Colonic mucosa (tissue), 4 donors: ENCODE measurements at places on chromosomes 6 and 20. TPM values are rescaled to one million over a fixed set of nuclear protein-coding genes. Genes with fewer than 3 reads are reported as not detected.
A peak's percentile ranks its signal among the peaks of the same experiment; 100 is the strongest.

OXT gene
- not detected for total RNA-seq

- no peaks in the 10 kb centered on the region for H3K36me3 ChIP-seq
- no peaks in the 10 kb centered on the region for H3K27me3 ChIP-seq
- peak; percentile 91 for DNase-seq
- H3K4me3 ChIP-seq: peak within 1 kb of the TSS; percentile 84
These were observed at the start of gene FBXL4 for GRCh38 chr6:98947411-98948292. Gene FBXL4 (minus strand): TSS chr6:98947946. CDS start chr6:98926988, 20,958 bp downstream.

DNA sequence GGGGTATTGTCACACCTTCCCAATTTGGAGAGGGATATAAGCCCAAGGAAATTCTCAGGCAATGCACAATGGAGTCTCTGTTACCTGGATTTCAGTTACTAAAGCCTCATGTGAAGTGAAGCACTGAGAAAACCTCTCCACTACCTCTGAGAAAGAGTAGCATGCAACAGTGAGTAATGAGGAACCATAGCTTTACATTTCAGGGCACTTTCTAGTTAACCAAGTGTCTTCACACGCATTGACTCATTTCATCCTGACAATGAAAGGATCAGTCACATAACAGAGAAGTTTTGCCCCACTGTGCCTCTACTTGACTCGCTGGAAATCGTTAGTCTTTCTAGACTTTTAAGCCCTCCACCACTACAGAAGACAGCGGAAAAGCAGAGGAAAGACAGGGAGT is 86.2 kb upstream of the ARID1B start:
- no peak for DNase-seq
- H3K27ac ChIP-seq: no peak overlapping the region

DNA sequence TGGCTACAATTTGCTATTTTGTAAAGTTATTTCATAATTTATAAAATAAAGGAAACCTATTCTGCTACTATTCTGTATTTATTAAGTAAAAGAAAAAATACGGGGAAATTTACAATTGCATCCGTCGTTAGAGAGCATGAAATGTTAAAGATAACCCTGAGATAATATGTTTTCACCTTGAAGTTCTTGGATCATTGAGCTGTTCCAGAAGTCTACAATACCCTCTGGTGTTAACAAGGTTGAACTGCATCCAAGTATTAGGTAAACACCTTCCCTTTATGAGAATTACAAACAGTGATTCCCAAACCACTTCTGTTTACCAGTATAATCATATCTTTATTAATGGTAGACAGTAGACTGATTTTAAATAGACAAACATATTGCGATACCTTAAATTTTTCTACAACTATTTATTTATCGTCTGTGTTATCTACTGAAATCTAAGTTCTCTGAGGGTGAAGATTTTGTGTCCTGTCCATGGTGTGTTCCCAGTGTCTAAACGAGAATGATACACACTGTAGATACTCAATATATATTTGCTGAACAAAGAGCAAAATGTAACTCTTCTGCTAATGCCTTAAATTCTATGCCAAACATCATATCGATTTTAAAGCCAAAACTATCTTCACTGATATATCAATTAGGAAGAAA is 28.2 kb downstream of the TBC1D32 start:
- H3K27me3 ChIP-seq: no peaks in the 10 kb centered on the region
- H3K4me1 ChIP-seq: no peaks in the 10 kb centered on the region
- H3K27ac ChIP-seq: no peak overlapping the region
- DNase-seq: no peak
- no peak overlapping the region for H3K4me3 ChIP-seq

GRCh38 chr6:44297063-44298038 is 15.8 kb downstream of the AARS2 start:
- H3K27ac ChIP-seq: no peak overlapping the region
- peaks cover 11% of the 10 kb centered on the region for H3K4me1 ChIP-seq
- no peaks in the 10 kb centered on the region for H3K36me3 ChIP-seq
- peak; percentile 32 for DNase-seq
- H3K4me3 ChIP-seq: peak overlapping the region; percentile 40
- H3K27me3 ChIP-seq: peaks cover 32% of the 10 kb centered on the region

GRCh38 chr6:34195726-34196115 is 41.0 kb upstream of the HMGA1 start:
- DNase-seq: no peak
- H3K27me3 ChIP-seq: no peaks in the 10 kb centered on the region
- H3K27ac ChIP-seq: no peak overlapping the region
- no peak overlapping the region for H3K4me3 ChIP-seq
- no peaks in the 10 kb centered on the region for H3K36me3 ChIP-seq

DNA sequence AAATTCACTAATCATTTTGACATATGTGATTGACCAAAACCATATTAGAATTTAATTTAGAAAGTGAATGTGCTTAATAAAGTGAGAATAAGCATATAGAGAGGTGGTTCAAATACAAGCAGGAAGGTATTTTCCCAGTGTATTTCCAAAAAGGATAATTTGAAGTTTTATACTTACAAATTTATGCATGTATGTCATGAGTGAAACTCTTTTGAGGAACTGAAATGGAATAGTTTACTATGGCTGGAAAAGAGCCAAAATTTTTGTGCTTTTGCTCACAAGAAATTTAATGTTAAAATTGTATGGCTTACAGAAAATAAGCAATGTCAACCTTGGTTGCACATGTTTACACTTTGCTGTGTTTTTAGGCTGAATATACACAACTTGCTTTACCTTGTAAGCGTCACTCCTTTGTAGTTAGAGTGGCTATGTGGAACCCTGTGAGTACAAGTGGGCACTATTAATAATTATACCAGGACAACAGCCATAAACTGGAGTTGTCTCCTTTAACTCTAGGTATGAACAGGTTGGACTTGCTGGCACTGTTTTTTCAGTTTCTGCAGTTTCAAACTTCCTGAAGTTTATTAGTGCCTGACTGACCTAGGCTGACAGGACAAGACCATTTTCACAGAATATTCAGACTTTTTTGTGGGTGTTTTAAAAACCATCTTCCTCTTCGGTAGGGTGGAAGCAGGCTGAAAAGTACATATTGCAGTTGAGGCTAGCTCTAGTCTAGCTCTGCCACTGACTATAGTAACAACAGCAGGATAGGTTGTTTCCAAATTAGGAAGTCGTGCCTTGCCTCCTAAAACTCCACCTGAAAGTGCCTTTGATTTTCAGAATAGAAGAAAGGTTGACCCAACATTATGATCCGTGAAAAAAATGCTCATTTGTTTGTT is 6.0 kb downstream of the AFDN start:
- DNase-seq: no peak
- no peaks in the 10 kb centered on the region for H3K36me3 ChIP-seq
- H3K27me3 ChIP-seq: no peaks in the 10 kb centered on the region
- H3K4me3 ChIP-seq: no peak overlapping the region
- H3K4me1 ChIP-seq: peaks cover 4% of the 10 kb centered on the region

GRCh38 chr6:29426654-29427053 is 11.9 kb downstream of the OR12D1 start:
- no peaks in the 10 kb centered on the region for H3K4me1 ChIP-seq
- no peaks in the 10 kb centered on the region for H3K27me3 ChIP-seq
- no peak overlapping the region for H3K27ac ChIP-seq
- H3K36me3 ChIP-seq: no peaks in the 10 kb centered on the region
- no peak overlapping the region for H3K4me3 ChIP-seq

GRCh38 chr6:129236001-129236517 is 353.1 kb downstream of the LAMA2 start:
- no peak overlapping the region for H3K27ac ChIP-seq
- no peaks in the 10 kb centered on the region for H3K4me1 ChIP-seq
- no peaks in the 10 kb centered on the region for H3K27me3 ChIP-seq
- H3K4me3 ChIP-seq: no peak overlapping the region

GRCh38 chr6:7048894-7049293 is 58.9 kb upstream of the RREB1 start:
- DNase-seq: no peak
- H3K4me1 ChIP-seq: no peaks in the 10 kb centered on the region
- no peak overlapping the region for H3K4me3 ChIP-seq
- H3K36me3 ChIP-seq: no peaks in the 10 kb centered on the region
- no peaks in the 10 kb centered on the region for H3K27me3 ChIP-seq

- no peaks in the 10 kb centered on the region for H3K4me1 ChIP-seq
- DNase-seq: peak; percentile 23
These were observed 34.4 kb upstream of the ARHGAP18 start for GRCh38 chr6:129744201-129744879.
